ENCODE measurements at places on chromosomes 16 and 17. TPM values are rescaled to one million over a fixed set of nuclear protein-coding genes. Genes with fewer than 3 reads are reported as not detected.

DNA sequence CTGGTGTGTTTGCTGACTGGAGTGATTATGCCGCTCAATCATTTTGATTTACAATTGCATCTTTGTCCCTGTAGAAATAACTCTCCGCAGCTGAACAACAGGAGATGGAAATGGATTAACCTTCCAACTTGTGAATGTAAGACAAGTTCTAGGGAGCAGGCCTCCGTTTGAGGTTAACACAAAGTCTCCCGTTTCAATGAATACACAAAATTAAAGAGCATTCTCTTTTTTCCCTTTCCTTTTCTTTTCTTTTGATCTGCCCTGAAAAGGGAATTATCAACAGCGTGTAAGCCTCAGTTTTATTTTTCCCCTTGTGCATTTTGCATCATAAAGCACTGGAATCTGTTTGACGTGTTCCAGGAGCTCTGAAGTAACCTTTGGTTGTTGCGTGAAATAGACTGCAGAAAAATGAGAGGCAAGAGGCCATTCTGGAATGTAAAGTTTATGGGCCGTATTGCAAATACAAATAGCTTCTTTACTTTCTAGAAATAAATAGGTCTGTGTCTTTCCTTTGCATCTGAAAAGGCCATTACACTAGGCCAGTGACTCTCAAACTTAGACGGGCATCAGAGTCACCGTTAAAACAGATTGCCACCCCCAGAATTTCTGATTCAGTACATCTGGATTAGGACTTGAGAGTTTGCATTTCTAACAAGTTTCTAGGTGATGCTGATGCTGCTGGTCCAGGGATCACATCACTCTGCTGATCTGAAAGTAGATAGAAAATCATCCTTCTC is 164.7 kb downstream of the ZNF18 start:
- no peak for DNase-seq

DNA sequence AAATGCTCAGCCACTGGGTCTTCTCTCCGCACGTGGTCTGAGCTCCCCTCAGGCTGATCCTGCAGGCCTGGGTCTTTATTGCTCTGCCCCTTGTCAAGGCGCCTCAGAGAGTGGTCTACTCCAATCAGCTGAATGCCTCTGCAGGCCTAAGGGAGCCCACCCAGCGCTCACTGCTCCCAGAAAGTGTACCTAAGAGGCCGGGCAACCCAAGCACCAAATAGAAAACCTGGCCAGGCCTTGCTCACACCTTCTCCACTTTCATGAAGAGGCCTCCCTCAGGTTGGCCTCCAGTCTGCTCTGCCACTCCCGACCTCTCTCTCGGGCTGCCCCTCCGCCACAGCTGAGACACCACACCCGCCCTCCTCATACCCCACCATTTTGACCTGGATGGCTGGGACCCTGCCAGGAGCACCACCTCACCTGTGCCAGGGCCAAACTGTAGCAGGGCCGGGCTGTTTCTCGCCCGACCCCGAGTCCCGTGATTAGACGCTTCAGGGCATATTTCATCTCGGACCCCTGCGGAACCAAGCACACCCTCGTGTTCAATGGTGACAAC is 665 bp downstream of the MYBBP1A start:
- DNase-seq: peak; percentile 62

DNA sequence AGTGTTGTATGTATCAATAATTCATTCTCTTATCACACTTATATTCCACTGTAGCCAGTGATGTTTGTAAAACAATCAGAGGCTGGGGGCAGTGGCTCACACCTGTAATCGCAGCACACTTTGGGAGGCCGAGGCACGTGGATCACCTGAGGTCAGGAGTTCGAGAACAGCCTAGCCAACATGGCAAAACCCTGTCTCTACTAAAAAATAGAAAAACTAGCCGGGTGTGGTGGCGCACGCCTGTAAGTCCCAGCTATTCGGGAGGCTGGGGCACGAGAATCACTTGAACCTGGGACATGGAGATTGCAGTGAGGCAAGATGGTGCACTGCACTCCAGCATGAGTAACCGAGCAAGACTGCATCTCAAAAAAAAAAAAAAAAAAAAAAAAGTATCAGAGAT is 217.0 kb downstream of the CPPED1 start:
- DNase-seq: no peak

DNA sequence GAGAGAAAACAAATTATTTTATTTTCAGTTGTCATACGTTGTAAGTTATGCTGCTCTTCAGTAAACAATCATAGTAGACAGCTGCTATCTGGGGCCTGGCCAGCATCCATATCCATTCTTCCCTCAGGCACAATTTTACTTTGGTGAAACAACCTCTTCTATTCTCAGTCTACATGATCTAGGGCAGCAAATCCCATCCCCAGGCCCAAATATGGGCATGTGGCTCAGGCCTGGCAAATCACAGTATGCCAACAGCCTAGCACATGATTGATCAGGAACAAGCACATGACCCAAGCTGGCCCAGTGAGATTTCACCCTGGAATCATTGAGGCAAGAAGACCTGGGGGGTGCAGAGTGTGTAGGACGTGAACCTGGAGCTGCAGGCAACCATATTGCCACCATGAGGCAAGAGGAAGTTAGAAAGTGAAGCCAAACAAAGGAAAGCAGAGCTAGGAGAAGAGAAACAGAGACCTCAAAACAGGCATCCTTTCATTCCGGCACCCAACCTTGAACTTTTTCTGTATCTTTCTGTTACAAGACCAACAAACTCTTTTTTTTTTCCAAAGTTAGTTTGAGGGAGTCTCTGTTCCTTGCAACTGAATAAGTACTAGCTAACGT is 10.3 kb upstream of the ABCC12 start:
- no peak for DNase-seq

The TMEM98 gene
- total RNA-seq: 72.9 TPM

DNA sequence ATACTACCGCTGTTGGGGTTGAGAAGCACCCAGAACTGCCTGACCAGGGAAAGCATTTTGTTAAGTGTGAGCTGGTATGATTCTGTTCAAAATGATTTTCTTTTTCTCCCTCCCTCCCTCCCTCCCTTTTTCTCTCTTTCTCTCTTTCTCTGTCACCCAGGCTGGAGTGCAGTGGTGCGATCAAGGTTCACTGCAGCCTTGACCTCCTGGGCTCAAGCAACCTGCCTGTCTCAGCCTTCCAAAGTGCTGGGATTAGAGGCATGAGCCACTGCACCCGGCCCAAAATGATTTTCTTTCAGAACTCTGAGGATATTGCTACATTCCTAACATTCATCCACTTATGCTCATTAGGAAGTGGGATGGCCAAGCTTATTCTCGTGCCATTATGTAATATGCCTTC is 41.3 kb downstream of the SLC47A1 start:
- no peak for DNase-seq

DNA sequence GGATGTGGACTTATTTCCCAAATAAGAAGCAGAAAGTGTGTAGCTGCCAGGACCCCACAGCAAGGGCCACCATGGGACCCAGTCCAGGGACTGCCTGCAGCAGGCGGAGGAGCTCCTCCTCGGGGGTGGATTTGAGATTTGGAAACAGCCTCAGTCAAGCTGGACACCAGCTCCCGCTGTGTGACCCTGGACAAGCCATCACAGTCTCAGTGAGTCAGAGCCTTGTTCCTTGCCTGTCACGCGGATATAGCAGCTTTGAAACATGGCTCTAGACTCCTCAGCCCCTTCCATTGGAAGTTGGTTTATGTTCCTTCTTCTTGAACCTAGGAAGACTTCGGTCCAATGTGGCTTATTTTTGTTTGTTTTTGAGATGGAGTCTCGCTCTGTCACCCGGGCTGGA is 12.5 kb upstream of the DPEP1 start:
- DNase-seq: no peak

The CTRB2 gene
- total RNA-seq: 0.78 TPM

DNA sequence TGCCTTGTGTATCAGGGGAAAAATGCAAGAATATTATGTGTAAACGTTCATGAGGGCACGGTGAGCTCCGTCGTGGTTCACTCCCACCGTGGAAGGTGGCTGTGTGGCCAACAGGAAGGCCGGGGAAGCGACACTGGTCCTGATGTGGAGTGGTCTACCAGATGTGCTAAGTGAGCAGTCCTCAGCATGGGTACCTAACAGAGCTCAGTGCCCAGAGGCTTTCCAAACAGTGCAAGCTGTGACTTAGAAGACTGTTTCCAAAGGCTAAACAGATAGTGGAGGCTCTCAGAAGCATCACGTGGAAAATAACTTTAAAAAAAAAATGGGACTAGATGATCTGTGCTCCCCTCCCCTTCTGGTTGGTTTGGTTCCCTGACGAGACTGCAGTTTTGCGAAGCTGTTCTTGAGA is 199.3 kb upstream of the CHMP6 start:
- DNase-seq: no peak

DNA sequence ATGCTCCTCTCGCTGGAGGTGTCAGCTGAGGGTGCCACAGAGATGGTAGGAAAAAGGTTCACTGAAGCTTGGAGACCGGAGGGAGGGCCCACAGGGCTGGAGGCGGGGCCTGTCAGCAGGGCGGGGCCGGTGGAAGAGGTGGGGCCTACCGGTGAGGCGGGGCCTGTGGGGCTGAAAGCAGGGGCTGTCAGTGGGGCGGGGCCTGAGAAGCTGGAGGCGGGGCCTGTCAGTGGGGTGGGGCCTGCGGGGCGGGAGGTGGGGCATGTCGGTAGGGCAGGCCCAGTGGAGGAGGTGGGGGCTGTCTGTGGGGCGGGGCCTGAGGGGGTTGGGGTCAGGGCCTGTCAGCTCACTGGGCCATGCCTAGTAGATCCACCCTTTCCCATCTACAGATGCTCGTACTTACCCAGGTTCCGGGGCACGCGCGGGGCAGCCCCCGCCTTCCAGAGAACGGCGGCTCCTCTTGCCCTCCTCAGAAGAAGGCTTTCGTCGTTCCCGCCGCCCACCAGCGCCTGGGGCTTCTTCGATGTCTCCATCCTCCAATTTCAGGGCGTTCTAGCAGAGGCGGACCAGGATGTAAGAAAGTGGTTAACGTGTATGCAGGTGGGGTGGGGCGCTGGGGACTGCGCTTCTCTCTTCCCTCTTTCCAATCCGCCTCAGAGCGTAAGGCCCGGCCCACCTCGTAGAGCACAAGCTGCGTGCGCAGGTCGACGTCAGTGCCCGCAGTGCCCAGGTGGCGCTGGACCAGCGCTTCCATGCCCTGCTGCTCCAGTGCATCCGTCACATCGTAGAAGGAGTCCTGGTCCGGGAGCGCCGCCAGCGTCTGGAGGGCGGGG is 9.8 kb downstream of the TMEM208 start:
- peak; percentile 78 for DNase-seq

DNA sequence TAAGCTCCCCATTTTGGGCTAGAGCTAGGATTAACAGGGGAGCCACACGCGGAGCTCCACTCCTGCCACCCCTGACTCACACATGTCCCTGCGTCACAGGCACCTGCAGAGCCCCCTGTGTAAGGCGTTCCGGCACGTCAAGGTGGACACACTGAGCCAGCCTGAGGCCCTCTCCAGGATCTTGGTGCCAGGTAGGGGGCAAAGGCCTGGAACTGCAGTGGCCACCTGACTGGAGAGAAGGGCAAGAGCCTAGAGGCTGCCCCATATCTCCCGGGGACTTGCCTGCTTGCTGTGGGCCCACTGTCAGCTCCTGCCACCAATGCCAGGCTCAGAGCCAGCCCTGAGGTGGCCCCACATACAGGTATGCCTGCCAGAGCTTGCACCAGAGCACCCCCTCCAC is 33.7 kb downstream of the NECAB2 start:
- DNase-seq: no peak

DNA sequence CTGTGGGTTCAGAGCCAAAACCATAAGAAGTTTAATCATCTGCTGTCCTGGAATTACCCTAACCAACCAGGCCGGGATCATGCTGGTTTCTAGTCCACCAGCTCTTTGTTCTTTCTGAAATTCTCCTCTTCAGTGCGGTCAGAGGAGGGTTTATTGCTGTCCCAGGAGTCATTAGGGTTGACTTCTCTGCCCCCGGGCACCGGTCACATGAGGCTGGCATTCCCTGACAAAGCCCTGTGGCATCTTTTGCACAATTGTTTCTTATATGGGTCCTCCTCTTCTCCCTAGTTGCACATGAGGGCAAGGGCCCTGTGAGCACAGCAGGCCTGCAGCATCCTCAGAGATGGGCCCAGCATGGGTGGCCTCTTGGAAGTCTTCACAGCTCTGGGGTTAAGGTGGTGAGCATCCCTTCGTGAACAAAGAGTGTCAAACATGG is 243.9 kb downstream of the IRF8 start:
- no peak for DNase-seq

The CDC6 gene
- total RNA-seq: 1.4 TPM

- DNase-seq: no peak
Observed at GRCh38 chr16:66486773-66487579, 59.9 kb downstream of the BEAN1 start.

- no peak for DNase-seq
Observed at GRCh38 chr17:38554430-38555350, 51.1 kb downstream of the SRCIN1 start.

The RARA gene
- 69.7 TPM for total RNA-seq

DNA sequence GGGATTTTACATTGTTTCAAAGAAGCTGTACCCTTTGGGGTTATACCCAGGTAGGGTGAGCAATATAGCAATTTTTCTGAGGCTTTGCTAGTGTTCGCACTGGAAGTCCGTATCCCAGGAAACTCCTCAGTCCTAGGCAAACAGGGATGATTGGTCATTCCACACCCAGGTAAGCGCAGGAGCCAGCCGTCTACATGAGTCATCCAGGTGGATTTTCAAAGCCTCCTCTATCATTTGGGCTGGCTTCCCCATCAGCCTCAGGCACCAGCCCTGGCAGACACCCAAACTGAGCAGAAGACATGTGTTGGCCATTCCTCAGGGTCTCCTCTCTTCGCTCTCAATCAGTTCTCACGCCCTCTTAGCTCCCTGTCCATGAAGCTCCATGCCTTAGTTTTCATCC is 135.6 kb downstream of the AIPL1 start:
- no peak for DNase-seq

DNA sequence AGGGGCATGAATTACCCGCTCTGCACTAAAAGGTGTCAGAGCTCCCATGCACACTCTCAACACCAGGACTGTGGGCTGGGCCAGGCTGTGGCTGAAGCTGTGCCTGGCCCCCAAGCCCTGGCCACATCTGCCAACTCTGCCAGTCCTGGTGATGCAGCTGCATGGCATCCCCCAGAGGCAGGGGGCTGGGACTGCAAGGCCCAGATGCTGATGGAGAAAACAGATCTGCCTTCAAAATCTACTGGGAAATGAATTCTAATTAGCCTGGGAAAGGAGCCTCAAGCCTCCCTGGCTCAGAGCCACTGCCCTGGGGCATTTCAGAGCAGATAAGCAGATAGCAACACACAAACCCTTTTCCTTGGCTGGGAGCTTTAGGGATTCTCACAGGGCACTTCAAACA is 3.4 kb downstream of the CHST6 start:
- DNase-seq: no peak

- no peak for DNase-seq
Observed at GRCh38 chr17:10033449-10033848, 128.4 kb upstream of the RCVRN start.

DNA sequence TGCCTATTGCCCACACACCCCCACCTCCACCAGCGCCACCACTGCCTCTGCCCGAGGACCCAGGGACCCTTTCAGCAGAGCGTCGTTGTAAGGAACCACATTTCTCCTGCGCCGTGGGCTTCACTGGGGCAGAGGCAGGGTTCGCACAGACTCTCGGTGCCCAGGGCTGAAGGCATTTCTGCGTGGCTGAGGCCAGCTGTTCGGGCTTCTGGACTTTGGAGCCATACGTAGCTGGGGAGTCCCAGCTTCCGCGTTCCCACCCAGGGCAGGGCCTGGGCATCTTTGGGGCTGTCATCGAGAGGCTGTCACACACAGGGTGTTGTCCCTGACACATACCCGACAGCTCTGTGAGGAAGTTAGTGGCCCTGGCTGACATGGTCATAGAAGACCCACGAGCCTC is 16.0 kb upstream of the SMIM5 start:
- DNase-seq: no peak

The FNDC8 gene
- not detected for total RNA-seq

Data from upper lobe of right lung (tissue), 1 donor.